ENCODE measurements at places on chromosomes 1 and 21.
A peak's percentile ranks its signal among the peaks of the same experiment; 100 is the strongest.

DNA sequence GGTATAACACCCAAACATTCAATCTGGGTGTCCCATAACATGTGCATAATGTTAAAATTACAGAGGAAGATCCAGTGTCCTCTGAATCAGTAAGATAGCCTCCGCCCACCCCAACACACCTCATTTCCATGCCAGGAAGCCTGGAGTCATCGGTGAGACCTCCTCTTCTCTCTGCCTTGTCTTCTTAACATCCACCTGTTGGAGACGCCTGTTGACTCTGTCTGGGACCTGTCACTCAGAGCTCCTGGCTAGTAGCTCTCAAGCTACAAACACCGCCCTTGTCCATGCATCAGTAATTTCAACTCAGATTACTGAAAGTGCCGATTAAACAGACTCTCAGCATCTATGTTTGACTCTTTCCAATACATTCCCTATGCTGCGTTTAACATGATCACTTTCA, 27.4 kb downstream of the KCNJ15 start:
- H3K27me3 ChIP-seq: no peaks in the 10 kb centered on the region
- no peak for DNase-seq
- no peaks in the 10 kb centered on the region for H3K4me1 ChIP-seq
- no peak overlapping the region for H3K27ac ChIP-seq

- peaks cover 7% of the 10 kb centered on the region for H3K4me1 ChIP-seq
- H3K4me3 ChIP-seq: no peak overlapping the region
- no peak overlapping the region for H3K27ac ChIP-seq
- no peaks in the 10 kb centered on the region for H3K36me3 ChIP-seq
- H3K27me3 ChIP-seq: no peaks in the 10 kb centered on the region
These were observed 189.9 kb upstream of the CACYBP start for GRCh38 chr1:174809755-174810280.

GRCh38 chr1:118988186-118989005, at the start of gene TBX15:
Gene TBX15, minus strand, starts transcription at chr1:118988343. Its CDS starts 548 bp downstream, at chr1:118987795.
- peak; percentile 50 for DNase-seq
- H3K27me3 ChIP-seq: peaks cover 44% of the 10 kb centered on the region
- peaks cover 36% of the 10 kb centered on the region for H3K36me3 ChIP-seq
- peak within 1 kb of the TSS; percentile 99 for H3K27ac ChIP-seq
- peak within 1 kb of the TSS; percentile 99 for H3K4me3 ChIP-seq

DNA sequence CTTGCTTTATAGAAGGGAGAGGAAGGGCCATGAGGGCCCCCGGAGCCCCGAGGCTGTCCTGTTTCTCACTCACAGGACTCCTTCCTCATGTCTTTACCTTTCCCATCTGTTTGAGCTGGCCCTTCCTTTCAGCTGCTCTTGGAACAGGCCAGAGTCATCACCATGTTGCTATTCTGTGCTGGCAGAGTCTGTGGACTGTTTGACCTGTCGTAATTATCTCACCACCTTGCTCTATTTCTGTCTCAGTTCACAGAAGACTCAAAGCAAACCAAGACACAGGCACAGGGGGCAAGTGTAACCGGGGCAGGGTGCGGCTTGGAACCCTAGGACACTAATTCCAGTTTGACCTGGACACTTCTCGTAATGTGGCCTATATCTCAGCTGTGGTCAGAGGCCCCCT, 104.3 kb upstream of the CD34 start:
- no peaks in the 10 kb centered on the region for H3K36me3 ChIP-seq
- no peak for DNase-seq
- H3K4me1 ChIP-seq: no peaks in the 10 kb centered on the region
- H3K27ac ChIP-seq: no peak overlapping the region

All from endothelial cell (in vitro differentiated cells).